T-helper 17 cell (primary cell): ENCODE measurements at places on chromosomes 11 and 22. TPM values are rescaled to one million over a fixed set of nuclear protein-coding genes. Genes with fewer than 3 reads are reported as not detected.

The STARD10 gene
- 17.7 TPM for total RNA-seq

DNA sequence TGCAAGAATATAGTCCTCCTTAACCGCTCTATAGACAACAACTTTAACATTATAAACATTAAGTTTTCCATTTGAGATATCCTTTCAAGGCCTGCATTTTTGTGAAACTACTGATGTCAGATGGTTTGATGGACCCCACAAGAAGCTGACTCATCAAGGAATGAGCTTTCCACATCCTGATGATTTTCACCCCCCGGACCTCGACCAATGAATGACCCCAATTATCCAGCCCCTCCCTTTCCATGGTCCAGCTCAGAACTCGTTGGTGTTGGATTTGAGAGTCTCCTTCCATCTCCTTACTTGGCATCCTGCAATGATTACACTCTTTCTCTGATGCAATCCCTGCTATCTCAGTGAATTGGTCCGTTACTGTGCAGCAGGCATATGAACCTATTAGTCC lies 31.8 kb upstream of the GUCY1A2 start:
- DNase-seq: no peak

The OR8J1 gene
- total RNA-seq: not detected

DNA sequence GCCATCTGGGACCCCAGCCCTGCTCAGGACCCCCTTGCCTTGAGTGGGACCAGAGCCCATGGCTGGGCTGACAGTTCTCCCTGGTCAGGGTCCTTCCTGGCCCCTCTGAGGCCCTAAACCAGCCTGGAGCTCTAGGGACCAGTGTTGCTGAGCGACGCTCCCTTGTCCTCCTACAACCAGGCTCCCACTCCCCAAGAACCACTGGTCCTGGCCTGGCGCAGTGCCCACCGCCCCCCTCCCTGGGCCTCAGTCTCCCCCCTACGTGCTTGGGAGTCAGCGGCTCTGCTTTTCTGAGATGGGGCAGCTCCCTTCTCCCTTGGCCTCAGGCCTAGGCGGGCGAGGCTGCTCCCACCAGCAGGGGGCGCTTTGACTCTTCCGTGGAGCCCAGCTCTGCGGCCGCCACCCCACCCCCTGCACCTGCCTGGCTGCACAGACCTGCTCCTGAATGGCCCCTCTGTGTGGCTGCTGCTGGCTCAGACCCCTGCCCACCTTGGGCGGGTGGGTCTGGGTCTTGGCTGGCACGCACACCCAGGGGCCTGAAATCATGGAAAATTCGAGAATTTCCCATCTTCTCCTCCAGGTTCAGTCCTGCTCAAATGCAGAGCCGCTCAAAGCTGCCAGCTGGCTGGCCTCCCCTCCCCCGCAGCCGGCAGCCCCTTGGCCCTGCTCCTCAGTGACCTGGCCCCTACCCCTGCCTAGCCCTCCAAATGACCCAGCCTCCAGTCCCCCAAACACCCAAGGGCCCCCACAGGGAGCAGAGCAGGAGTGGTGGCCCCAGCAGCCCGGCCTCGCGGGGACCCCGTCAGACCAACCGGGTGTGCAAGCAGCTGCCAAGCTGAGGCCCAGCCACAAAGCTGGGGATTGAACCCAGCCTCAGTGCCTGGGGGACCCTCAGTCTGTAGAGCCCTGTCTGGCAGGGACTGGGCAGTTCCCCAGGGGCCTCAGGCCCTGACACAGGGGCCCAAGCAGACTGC lies 9.1 kb downstream of the PRR33 start:
- DNase-seq: peak; percentile 61

GRCh38 chr11:11125618-11126017 lies 227.4 kb downstream of the CSNK2A3 start:
- DNase-seq: no peak

DNA sequence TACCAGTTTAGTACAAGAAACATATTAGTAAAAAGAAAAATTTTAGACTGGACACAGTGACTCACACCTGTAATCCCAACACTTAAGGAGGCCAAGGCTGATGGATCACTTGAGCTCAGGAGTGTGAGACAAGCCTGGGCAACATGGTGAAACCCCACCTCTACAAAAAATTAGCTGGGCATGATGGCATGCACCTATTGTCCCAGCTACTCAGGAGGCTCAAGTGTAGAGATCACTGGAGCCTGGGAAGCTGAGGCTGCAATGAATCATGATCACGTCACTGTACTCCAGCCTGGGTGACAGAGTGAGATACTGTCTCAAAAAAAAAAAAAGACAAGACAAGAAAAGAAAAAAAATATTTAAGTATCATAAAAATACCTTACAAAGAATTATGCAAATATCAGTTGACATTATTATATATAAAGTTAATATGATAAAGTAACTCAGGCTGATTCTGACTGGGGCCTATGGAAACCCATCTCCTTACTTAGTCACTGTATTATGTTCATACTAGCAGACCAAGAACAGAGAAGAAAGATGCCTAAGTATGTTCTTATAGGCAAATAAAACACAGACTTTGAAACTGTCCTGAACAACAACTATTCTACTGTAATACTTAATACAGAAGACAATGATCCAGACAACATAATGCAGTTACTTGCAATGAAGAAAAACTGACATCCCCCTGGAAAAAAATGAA lies 27.3 kb downstream of the FAM168A start:
- no peak for DNase-seq

The OR10G8 gene
- total RNA-seq: not detected

The OR8H2 gene
- total RNA-seq: not detected

DNA sequence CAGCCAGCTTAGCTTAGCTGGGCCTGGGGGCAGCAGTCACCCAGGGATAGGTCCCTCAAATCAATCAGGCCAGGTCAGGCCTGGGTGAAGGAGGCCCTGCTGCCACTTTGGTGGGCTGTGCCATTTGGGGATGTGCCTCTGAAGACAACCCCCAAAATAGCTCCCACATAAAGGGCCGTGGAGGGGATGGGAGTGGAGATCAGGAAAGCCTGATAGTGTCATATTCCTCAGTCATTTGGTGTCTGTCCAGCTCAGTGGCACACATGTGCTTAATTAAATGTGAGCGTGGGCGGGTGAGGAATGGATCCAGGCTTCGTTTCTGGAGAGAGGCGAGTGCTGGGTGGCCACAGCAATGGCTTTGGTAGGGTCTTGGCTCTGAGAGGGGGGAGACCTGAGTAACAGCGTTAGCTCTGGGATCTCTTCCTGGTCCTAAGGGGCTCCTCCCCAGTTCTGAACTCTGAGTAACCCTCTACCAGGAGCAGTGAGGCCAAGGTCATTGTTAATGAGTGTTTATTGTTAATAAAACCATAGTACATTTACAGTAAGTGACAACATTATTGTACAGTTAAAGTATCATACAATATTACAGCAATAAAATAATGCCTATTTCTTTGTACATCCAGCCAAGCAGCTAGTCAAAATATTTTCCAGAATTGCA lies 45.2 kb downstream of the NAT10 start:
- no peak for DNase-seq

- DNase-seq: no peak
Measured at GRCh38 chr11:95501761-95502266, 270.8 kb upstream of the SESN3 start.

The C11orf91 gene
- not detected for total RNA-seq

The MRGPRX3 gene
- total RNA-seq: not detected
